ENCODE measurements at places on chromosomes 12 and 14. TPM values are rescaled to one million over a fixed set of nuclear protein-coding genes. Genes with fewer than 3 reads are reported as not detected.

GRCh38 chr12:46221255-46222128, 47.4 kb downstream of the SLC38A1 start:
- ATAC-seq, result no peak

The NAV3 gene
- total RNA-seq, result 0.52 TPM

DNA sequence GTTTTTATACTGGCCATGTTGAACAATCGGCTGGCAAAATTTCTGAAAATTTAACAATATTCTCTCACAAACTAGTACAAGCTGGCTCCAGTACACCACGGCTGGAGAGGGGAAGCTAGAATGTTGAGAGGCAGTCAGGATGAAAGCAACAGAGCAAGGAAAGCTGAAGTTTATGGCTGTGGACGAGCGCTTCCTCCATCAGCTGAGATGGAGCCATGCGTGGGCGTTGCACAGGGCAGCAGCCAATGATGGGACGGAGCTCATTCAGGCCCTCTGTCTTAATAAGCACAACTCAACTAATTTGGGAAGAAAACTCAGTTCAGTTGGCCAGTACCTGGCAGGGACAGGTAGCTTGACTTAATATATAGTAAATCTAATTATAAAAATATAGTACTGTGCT, 14.1 kb upstream of the DCP1B start:
- no peak for ATAC-seq

GRCh38 chr12:124716208-124717130, 147.2 kb downstream of the SCARB1 start:
- peak; percentile 69 for ATAC-seq

- peak; percentile 62 for ATAC-seq
These were observed 142.9 kb upstream of the KITLG start for GRCh38 chr12:88723219-88723618.

The APOF gene
- total RNA-seq, result not detected

The ITGA7 gene
- 6.7 TPM for total RNA-seq

The PRB2 gene
- total RNA-seq, result not detected

DNA sequence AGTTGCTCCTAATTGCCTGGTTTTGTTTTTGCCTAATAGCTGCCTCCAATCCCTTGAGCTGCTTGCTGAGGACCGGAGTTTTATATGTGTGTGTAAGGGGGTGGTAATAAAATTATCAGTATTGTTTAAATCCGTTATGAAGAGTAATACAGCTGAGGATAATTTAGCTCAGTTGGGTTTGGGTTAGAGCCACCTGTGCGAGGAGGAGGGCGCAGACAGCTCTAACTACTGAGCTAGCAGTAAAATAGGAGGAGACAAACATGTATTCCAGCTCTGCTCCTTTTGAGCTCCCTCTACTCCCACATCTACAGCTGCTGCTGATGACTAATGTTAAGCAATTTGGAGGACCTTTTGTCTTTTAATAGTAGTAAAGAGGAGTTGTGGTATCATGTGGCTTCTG, 61.5 kb downstream of the SPATS2 start:
- ATAC-seq, result no peak

DNA sequence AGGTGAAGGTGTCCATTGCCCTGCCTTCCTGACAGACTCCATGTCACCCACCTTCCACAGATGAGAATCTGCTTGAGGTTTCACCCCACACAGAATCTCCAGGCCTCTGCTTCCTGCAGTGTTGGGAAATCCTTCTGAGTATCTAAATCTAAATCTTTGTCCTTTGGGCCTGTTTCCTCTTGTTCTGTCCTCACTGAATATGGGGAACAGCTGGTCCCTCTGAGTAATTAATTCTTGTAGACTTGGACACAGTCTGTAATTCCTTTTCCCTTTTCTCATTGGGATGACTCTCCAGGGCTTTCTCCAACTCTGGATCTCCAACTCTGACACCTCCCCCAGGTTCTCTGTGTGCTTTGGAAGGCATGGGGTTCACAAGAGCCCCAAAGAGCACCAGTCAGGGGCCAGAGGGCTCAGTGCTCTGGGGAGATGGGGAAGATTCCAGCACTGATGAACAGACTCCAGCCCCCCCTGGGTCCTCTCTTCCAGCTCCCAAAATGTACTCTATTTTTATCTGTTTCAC, 2.3 kb upstream of the ACVRL1 start:
- no peak for ATAC-seq

GRCh38 chr14:33956640-33957039, 5.8 kb upstream of the EGLN3 start:
- ATAC-seq, result no peak

The KRR1 gene
- total RNA-seq, result 46.7 TPM

The TAS2R50 gene
- 0.68 TPM for total RNA-seq

DNA sequence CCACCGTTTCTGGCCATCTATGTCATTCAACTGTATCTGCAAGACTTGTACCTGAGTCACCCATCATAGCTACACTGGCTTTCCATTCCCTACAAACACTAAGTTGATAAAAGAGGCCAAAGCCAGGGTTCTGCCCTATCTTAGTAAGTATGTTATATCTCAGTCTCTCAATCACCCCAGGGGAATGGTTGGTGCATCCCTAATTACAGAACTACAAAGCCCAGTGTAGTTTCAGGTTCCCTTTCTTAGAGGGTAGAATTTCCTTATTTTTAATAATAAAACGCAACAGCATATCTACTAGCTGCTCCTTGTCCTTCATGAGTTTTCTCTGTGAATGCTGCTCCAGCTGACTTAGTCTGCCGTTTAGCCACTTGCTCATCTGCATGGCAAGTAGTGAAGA, 57.6 kb downstream of the ST8SIA1 start:
- no peak for ATAC-seq

DNA sequence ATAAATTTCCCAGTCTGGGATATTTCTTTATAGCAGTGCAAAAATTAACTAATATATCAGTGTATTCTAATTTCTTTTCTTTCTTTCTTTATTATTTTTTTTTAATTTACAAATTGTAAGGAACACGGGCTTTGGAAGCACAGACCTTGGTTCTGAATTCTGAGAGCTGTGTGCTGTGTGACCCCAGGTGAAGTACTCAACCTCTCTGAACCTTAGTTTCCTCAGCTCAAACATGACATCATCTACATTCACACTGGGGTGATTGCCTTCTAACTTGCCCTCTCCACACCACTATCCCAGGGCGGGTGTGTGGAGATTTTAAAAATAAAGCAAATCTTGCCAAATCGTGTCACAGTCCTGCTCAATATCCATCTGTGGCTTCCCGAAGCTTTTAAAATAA, 282.8 kb downstream of the C12orf75 start:
- no peak for ATAC-seq

The NFATC4 gene
- 3.4 TPM for total RNA-seq

All from esophagus mucosa (tissue), 1 donor.